Activated CD8-positive, alpha-beta memory T cell treated with anti-CD3 and anti-CD28 coated beads for 4 hours (primary cell): ENCODE measurements at places on chromosomes 7 and 10.

DNA sequence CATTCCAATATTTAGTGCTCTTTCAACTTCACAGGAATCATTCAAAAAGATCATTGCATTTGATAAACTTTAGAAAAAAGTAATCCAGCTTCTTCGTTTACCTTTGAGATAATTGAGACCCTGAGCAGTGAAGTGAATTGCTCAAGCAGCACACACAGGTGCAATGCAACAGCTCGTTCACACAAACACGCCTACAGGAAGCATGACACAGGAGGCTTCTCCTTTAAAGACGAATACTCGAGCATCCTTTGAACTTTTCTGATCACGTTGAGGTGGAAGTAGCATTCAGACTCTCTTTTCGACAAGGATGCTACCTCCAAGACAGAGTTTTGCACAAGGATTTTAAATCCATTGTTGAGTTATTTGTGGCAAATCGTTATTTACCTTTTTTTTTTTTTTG, 18.0 kb upstream of the RSU1 start:
- no peak for DNase-seq

DNA sequence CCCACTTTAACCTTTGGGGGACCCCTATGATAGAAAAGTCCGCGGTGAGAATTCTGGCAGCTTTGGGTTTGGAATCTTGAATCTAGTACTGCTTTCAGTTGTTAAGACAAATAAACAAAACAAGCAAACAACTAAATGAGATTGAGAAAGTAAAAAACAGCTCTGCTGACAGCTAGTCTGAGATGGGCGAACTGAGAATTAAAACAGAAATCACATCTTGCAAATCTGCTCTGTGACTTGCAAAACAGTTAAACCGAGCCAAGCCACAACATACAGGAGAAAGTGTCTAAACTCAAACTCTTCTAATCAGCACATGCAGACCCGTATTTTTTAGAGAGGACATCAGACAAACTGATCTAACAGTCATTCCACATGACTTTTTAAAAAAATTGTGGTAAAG, 110.4 kb downstream of the SH2D4B start:
- DNase-seq = no peak

GRCh38 chr7:5232874-5233273, 42.8 kb downstream of the WIPI2 start:
- no peak for DNase-seq

GRCh38 chr7:146129296-146129695, 12.7 kb downstream of the CNTNAP2 start:
- DNase-seq = no peak

- DNase-seq = no peak
These were observed 9.5 kb upstream of the EFCAB10 start for GRCh38 chr7:105590793-105591192.

GRCh38 chr10:17429490-17429889, 24.9 kb downstream of the ST8SIA6 start:
- no peak for DNase-seq

DNA sequence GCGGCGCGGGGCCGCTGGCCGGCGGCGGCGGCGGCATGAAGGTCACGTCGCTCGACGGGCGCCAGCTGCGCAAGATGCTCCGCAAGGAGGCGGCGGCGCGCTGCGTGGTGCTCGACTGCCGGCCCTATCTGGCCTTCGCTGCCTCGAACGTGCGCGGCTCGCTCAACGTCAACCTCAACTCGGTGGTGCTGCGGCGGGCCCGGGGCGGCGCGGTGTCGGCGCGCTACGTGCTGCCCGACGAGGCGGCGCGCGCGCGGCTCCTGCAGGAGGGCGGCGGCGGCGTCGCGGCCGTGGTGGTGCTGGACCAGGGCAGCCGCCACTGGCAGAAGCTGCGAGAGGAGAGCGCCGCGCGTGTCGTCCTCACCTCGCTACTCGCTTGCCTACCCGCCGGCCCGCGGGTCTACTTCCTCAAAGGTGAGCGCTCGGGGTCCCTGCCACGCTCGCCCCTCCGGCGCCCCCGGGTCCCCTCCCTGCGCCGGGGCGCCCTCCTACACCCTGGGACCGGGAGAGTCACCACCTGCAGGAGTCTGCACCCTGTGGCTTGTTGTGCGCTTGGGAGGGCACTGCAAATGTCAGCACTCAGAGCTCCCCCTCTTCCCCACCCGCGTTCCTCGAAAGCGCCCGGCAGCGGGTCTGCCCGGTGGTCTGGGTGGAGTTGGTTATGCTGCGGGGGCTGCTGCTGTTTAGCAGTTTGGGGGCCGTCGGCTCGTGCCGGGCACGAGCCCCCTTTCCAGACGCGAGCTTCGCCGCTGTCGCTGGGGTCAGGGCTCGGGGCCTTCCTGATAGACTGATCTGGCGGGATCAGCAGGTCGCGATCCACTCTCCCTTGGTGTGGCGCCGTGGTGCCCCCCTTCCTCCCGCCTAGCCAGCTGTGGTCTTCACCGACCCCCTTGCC, 627 bp downstream of the DUSP5 start:
- no peak for DNase-seq

DNA sequence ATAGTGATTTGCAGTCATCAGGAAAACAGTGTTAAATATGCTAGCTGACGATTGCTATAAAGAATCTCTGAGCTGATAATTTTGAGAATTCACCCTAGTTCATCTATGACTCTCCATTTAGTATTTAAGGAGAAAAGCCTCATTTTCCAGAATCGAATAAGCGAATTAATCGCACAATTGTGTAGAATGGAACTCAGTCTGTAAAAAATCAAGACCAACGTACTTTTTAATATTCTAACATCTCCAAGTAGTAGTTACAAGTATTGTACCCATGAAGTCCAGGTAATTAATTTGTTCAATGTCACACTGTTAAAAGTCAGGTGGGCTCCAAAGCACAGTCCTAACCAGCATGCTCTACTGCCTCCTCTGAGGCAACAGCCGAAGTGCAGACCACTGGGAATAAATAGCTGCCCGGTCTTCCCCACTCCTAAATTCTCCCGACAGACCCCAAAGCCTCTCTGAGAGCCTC, 380 bp upstream of the AGBL3 start:
- DNase-seq = no peak

GRCh38 chr7:21059069-21059468, 272.4 kb upstream of the SP8 start:
- no peak for DNase-seq

- no peak for DNase-seq
These were observed 24.9 kb downstream of the SAMD9 start for GRCh38 chr7:93092757-93093370.

GRCh38 chr10:22320591-22321155, at the start of gene BMI1:
TSS of gene BMI1 (plus strand) at chr10:22321099. CDS start at chr10:22326450, 5,351 bp downstream.
- DNase-seq = peak; percentile 45

GRCh38 chr7:31020161-31020560, 31.9 kb upstream of the ADCYAP1R1 start:
- DNase-seq = no peak

GRCh38 chr7:119545118-119545517, 727.9 kb upstream of the KCND2 start:
- DNase-seq = no peak

- no peak for DNase-seq
These were observed 43.2 kb downstream of the CFAP46 start for GRCh38 chr10:132899054-132899750.

DNA sequence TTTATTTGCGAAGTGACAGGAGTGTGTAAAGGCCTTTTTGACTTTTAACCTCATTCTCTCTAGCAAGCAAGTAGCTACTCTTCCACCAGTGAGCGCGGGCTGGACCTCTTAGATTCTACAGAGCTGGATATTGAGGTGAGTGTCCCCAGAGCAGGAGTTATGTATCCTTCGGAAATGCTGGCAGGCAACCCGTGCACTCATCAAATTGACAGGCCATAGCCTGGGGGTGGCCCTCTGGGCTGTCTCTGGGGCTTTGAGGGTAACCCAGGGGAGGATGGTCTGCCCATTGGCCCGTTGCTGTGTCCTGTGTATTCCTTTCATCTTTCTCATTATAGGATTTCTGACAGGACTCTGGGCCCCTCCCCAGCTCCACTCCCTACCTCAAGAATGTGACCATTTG, 6.1 kb upstream of the PVRIG start:
- no peak for DNase-seq

GRCh38 chr7:157441023-157441399, 104.2 kb downstream of the DNAJB6 start:
- DNase-seq = no peak

DNA sequence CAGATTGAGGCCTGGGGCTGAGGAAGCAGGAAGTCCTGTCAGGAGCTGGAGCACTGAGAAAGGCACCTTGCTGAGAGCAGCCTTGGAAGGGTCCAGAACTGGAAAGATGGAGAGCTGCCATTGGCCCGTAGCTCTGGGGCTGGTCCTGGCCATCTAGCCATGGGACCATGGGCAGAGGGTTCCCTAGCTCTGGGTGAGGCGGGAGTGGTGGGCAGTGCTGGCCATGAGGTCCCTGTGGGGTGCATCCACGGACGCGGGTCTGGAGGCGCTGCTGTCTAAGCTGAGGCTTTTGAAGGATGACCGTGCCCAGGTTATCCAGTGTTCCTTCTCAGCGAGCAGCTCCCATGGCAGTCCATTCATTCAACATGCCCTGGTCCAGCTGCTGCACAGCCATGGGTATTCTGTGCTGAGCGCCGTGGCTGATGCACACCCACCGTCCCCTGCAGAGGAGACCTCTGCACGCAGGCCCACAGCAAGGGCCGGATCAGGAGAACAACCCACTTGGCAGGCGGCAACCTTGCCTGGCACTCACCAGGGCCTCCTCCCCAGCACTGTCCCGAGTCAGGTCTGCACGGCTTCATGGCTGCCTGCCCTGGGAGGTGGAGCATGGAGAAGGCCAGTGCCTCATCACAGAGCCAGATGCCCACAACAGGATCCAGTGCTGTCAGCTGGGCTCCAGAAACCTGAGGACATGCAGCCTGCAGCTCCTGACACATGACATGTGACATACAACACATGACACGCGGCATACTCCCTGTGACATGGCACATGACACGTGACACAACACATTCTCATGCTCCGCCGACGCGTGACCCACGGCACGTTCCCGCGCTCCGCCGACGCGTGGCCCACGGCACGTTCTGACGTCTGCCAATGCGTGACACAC, 121.9 kb downstream of the INPP5A start:
- no peak for DNase-seq

DNA sequence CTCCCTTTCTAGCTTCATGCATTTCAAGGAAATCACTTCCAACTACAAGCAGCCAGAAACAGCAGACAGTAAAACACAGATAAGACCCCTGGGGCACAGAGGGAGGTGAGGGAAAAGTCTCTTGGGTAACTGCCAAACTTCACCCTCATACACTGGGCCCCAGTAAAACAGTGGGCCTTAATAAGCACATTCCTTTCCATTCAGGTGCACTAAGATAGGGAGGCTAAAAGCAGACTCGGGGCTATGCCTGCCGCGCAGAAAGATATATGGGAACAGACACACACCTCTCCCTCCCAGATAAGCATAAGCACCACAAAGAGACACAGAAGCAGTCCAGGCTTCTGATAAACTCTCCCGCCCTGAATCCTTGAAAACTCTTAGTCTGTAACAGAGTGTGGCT, 117.0 kb downstream of the TYW1B start:
- DNase-seq = no peak

- DNase-seq = no peak
These were observed 9.2 kb downstream of the AKR1B1 start for GRCh38 chr7:134449680-134450079.

- DNase-seq = peak; percentile 13
These were observed 49.5 kb downstream of the NEURL1 start for GRCh38 chr10:103542764-103543616.

- peak; percentile 26 for DNase-seq
These were observed 45.5 kb upstream of the DDC start for GRCh38 chr7:50610521-50611277.

DNA sequence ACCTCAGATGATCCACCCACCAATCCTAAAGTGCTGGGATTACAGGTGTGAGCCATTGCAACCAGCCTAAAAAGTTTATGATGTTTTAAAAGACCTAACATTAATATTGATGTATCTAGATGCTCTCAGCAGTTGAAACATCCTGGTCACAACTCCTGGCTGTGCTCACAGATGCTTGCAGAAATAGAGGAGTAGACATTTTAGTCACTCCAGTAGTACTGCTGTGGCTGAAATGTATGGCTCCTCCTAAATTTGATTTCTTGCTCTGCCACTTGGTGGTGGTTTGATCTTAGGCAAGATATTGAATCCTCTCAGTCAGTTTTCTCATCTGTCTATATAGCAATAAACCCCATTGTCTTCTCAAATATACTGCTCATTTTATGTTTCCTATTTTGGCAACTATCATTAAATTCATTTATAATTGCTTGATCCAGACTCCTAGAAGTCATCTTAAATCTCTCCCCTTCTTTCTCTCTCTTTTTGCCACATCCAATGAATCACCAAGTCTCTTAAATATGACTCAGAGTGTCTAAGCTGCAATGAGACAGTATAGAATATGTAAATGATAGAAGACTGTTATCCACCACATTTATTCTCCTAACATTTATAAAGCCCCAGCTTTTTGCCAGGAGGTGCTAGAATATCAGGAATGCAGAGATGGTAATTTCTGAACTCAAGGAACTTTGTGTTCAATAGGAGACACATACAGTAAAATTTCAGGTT, 78.1 kb upstream of the NRBF2 start:
- no peak for DNase-seq

DNA sequence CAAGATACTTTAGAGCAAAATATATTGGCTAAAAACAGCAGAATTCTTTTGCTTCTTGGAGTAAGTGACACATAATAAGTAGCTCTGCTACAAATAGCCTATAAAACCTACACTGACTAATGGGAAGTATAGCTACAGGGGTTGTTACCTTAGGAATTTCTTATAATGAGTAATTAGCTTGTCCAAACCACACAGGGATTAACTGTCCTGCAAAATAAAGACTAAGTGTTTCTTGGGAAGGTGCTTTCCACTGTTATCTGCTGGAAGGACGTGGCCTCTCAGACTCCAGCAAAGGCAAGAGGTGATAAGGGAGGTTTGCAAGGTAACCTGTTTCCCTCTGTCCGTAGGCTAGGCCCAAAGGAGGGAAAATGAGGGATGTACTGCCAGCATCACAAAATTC, 302.4 kb downstream of the DOCK4 start:
- DNase-seq = no peak

GRCh38 chr7:125423458-125424155, 494.0 kb upstream of the POT1 start:
- no peak for DNase-seq

- no peak for DNase-seq
These were observed 7.9 kb upstream of the CRTAC1 start for GRCh38 chr10:98038288-98038687.

- DNase-seq = no peak
These were observed 48.6 kb upstream of the NOBOX start for GRCh38 chr7:144452064-144452463.

DNA sequence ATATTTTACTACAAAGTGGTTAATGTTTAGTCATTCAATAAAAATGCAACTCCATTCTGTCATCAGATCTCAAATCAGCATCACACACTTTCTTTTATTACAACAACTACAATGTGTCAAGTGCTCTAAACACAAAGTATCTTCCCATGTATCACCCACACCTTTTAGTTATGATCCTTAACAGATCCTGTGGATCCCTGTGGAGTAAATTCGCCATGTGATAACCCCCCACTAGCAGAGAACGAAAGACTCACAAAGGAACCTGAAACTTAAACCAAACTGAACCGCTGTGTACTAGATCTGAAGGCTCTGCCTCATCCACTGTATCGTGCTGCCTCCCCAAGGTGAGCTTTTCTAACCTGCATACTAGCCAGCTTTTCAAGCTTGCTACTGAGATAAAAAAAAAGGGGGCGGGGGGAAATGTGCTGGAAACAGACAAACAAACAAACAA, 1.7 kb downstream of the DPY19L1 start:
- DNase-seq = no peak

GRCh38 chr7:139542308-139543151, 19.0 kb downstream of the CLEC2L start:
- DNase-seq = no peak

- DNase-seq = no peak
These were observed 5.0 kb downstream of the TRUB1 start for GRCh38 chr10:114943000-114943399.

GRCh38 chr7:144957998-144958397, 122.1 kb upstream of the TPK1 start:
- no peak for DNase-seq
